Right forelimb (tissue), 1 donor: ENCODE measurements at places on chromosomes 5 and 9.

DNA sequence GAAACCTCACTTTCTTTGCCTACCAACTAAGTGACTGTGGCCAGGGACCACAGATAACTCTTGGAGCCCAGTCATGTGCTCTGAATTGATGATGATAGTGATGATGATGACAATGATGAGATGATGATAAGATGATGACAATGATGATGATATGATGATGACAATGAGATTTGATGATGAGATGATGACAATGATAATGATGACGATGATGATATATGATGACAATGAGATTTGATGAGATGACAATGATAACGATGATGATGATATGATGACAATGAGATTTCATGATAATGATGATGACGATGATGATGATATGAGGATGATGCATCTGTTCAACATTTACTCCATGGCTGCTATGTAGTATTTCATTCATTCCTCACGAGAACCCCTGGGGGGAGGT, 213.0 kb downstream of the ERCC6L2 start:
- no peak for DNase-seq

GRCh38 chr9:134547161-134548100, 94.2 kb upstream of the COL5A1 start:
- no peak for DNase-seq

DNA sequence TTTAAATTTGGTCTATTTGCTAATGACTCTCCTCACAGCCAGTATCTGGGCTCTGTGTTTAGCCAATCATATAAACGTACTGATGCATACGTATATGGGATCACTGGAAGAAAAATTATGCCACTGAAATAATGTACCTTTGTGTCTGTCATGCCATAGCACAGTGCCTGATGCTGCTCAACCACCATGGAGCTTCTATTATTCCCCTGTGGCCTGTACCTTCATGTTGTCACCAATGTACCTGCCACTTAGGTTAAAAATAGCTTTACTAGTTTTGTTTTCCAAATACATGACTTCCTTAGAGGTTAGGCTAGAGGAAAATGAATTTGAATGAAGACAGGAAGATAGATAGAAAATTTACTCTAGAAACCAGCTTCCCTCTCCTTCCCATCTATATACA, 34.6 kb downstream of the HACD4 start:
- no peak for DNase-seq

DNA sequence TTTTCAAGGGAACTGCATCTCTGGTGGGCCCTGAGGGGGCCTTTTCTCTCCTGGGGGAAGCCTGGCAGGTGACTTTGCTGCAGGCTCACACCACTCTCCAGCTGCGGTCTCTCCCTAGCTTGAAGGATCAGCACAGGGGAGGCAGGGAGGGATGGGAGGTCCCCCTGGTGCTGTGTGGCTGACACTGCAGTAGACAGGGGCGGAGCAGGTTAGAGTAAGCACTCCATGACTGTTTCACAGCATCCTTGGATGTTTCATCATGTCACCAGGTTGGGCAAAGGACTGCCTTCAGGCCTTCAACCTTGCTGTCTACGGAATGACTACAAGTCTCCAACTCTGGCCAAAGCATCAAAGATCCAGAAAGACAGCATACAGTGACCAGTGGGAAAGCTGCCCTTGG, 470.7 kb downstream of the CDK5RAP2 start:
- no peak for DNase-seq
